ENCODE measurements at places on chromosomes 3 and 15. TPM values are rescaled to one million over a fixed set of nuclear protein-coding genes. Genes with fewer than 3 reads are reported as not detected.

- no peak overlapping the region for H3K27ac ChIP-seq
- H3K4me1 ChIP-seq: peaks cover 10% of the 10 kb centered on the region
- no peak for DNase-seq
- no peak overlapping the region for H3K4me3 ChIP-seq
- no peaks in the 10 kb centered on the region for H3K36me3 ChIP-seq
Measured at GRCh38 chr3:31937225-31937624, 43.8 kb downstream of the OSBPL10 start.

The ARHGEF26 gene
- total RNA-seq: 0.02 TPM

DNA sequence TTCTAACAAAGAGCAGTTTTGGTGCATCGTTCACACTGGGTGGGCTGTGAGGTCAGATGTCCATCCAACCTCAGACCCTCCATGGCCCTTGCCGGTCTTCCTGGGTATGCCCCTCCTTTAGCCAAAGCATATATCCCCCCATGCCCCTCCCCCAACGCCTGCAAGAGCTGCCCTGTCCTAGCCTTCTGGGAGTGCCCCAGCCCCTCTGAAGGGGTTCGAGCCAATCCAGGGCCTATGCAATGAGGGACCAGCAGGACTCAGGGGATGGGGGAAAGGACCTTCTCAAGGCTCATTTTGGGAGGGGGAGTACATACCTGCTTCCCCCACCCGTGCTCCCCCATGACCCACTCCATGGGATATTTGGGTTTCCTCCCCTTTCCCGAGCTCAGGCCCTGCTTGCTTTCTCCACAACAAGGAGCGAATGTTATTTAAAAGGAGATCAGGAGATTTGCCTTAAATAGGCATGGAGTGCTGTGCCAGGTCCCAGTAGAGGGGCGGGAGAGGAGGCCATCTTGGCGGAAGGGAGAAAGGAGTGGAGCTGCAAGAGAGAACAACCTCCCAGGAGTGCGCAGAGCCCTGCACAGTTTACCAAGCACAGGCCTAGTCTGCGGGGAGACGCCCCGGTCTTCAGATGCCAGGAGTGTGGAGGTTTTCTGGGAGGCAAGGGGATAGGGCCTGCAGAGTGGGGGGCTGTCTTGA, 18.2 kb downstream of the PIF1 start:
- peaks cover 7% of the 10 kb centered on the region for H3K27me3 ChIP-seq
- H3K4me3 ChIP-seq: no peak overlapping the region
- no peak overlapping the region for H3K27ac ChIP-seq
- H3K4me1 ChIP-seq: no peaks in the 10 kb centered on the region
- no peak for DNase-seq

DNA sequence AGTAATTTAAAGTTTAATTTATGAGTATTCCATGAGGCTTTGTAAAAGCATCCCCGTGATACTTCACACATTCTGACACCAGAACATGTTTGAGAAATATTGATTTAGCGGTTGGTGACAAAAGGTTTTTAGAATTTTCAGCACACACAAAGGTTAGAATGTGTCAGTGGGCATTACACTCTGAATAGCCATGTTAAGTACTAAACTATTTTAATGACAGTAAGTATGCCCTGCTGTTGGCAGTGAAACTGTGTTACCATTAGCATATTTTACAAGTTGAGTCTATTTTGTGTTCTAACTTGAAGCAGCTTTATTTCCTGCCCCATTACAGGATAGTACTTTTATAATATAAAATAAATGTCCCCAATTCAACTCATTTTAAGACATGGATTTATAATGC, 66.5 kb downstream of the ADAMTSL3 start:
- no peak overlapping the region for H3K27ac ChIP-seq
- H3K27me3 ChIP-seq: peaks cover 1% of the 10 kb centered on the region
- no peak overlapping the region for H3K4me3 ChIP-seq
- no peaks in the 10 kb centered on the region for H3K36me3 ChIP-seq

DNA sequence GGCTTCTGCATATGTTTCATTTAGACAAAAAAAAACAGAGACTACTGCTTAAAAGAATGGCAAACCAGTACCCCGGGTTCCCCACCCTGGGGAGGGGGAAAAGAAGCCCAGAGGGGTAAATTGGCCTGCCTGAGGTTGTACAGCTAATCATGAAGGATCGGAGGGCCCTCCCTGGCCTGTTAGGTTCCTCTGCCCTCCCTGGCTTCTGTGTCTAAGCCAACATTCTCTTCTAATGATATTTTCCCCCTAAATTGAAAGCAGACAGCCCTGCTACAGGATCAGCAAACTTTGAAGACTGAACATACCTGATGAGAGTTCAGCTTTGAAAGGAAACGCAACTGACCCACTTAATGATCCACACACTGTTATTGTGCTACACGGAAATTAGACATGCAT, 2.5 kb downstream of the ARHGAP31 start:
- H3K4me3 ChIP-seq: no peak overlapping the region
- DNase-seq: no peak
- no peaks in the 10 kb centered on the region for H3K36me3 ChIP-seq
- no peak overlapping the region for H3K27ac ChIP-seq
- peaks cover 50% of the 10 kb centered on the region for H3K4me1 ChIP-seq

- no peak overlapping the region for H3K4me3 ChIP-seq
- H3K4me1 ChIP-seq: peaks cover 14% of the 10 kb centered on the region
- DNase-seq: no peak
- H3K27me3 ChIP-seq: no peaks in the 10 kb centered on the region
Measured at GRCh38 chr3:169948559-169949448, 17.8 kb upstream of the SEC62 start.

The MST1R gene
- 5.2 TPM for total RNA-seq

DNA sequence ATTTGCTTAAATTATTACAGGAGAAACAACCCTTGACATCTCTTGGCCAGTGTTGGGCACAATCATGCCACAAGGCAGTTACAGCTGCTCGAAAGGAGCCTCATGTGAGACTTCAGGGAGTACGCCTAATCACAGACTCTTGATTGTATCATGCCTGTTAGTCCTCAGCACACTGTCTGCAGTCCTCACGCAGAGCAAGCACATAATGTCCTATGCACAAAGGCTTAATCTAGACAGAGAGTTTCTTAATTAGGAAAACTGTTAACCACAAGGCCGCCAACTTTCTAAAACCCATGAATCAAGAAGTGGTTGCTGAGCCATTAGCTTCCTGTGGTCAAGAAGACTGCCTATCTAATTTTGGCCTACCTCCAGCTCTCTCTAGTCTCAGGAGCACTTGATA, 172.0 kb downstream of the UNC13C start:
- no peaks in the 10 kb centered on the region for H3K27me3 ChIP-seq
- H3K4me1 ChIP-seq: no peaks in the 10 kb centered on the region
- no peak overlapping the region for H3K27ac ChIP-seq
- DNase-seq: no peak
- no peaks in the 10 kb centered on the region for H3K36me3 ChIP-seq
- no peak overlapping the region for H3K4me3 ChIP-seq

The ARGFX gene
- total RNA-seq: not detected

DNA sequence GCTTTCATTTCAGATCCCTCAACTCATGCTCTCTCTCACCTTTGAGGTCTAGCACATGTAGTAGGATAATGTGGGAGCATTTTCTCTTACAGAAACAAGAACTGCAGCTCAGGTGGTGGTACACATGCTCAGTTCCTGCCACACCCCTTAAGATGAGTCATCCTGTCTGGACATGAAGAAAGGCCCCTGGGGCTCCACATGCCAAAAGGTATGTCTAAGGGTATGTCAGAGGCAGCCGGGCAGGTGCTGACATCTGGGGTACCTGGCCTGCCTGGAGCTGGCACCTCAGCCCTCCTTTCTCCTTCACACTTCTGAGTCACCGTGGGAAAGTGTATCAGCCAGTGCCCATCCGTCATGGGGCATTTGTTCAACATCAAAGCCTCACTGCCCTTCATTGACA, 209.9 kb downstream of the OCA2 start:
- no peaks in the 10 kb centered on the region for H3K27me3 ChIP-seq
- no peak for DNase-seq
- no peaks in the 10 kb centered on the region for H3K4me1 ChIP-seq
- H3K36me3 ChIP-seq: no peaks in the 10 kb centered on the region

DNA sequence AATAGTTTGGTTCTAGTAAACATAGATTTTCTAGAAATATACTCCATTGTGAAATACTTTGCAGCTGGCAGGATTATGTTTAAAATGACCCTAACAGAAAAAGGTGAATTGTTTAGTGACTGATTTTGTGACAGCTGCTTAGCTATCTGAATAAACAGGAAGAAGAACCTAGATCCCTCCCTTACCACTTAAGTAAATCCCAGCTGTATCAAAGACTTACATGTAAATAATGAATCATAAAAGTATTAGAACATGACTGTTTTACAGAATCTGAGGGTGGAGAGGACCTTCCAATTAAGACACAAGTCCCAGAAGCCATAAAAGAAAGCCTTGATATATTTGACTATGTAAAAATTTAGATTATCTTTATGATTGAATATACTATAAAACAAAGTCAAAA, 15.9 kb downstream of the SLC49A4 start:
- H3K27ac ChIP-seq: no peak overlapping the region
- H3K36me3 ChIP-seq: peaks cover 7% of the 10 kb centered on the region
- no peaks in the 10 kb centered on the region for H3K27me3 ChIP-seq
- no peaks in the 10 kb centered on the region for H3K4me1 ChIP-seq
- H3K4me3 ChIP-seq: no peak overlapping the region

- H3K4me3 ChIP-seq: no peak overlapping the region
- H3K36me3 ChIP-seq: no peaks in the 10 kb centered on the region
- H3K27ac ChIP-seq: no peak overlapping the region
- DNase-seq: no peak
Measured at GRCh38 chr3:62965311-62965710, 90.1 kb upstream of the CADPS start.

GRCh38 chr15:76274821-76275220, 36.4 kb downstream of the ETFA start:
- H3K27ac ChIP-seq: no peak overlapping the region
- no peaks in the 10 kb centered on the region for H3K27me3 ChIP-seq
- no peaks in the 10 kb centered on the region for H3K4me1 ChIP-seq
- H3K4me3 ChIP-seq: no peak overlapping the region
- H3K36me3 ChIP-seq: peaks cover 52% of the 10 kb centered on the region
- no peak for DNase-seq

DNA sequence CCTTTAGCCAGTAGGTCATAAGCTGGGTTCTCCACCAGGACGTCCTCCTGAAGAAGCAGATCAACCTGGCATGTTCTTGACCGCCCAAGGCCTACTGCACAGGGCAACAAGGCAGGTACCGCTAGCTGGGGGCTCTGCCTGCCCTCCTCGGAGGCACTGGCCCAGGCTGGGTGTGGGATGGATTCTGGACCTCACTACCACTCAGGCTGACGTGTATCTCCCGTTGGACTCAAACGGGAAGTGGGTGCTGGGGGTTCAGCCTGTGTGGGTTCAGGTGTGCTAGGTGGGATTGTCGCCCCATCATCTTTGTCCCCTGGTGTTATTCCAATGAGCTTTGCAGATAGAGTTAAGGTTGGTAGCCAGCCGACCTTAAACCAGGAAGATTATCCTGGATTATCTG, 95.0 kb upstream of the SNRPA1 start:
- H3K4me3 ChIP-seq: no peak overlapping the region
- no peaks in the 10 kb centered on the region for H3K4me1 ChIP-seq
- no peak for DNase-seq
- peaks cover 7% of the 10 kb centered on the region for H3K27me3 ChIP-seq

The SPTSSB gene
- not detected for total RNA-seq

The MRPS25 gene
- total RNA-seq: 52.9 TPM

The ZNF80 gene
- total RNA-seq: 0.10 TPM

The VILL gene
- 19.4 TPM for total RNA-seq

DNA sequence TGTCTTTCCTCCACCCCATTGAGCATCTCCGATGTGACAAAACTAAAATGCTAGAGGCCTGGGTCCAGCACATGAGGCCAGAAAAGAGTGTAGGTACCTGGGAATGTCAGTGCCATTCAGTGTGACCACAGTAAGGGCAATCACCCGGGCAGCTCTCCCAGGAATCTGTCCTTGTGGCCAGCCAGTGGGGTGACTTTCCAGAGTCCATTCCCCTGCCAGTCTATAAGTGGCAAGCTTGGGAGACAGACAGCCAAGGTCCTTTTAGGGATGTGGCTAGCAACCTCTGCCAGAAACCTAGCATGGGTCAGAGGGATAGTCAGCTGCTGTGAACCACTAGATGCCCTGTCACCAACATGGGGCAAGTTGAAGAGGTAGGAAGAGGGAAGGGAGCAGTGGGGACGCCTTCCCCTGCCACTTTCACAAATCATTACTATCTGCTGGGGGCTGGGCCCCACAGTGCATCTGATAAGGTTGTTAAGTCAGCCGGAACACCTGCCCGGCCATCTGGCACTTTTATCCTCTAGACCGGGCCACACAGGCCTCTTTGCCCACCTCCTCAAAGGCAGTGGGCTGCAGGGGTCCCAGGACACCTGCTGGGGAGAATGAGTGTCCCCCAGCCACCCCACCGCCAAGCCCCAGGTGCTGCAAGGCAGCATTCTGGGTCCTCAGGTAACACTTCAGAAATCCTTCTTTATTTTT, 24.8 kb upstream of the DET1 start:
- no peaks in the 10 kb centered on the region for H3K4me1 ChIP-seq
- no peak overlapping the region for H3K27ac ChIP-seq
- H3K27me3 ChIP-seq: peaks cover 10% of the 10 kb centered on the region
- no peak for DNase-seq

- no peaks in the 10 kb centered on the region for H3K27me3 ChIP-seq
- H3K4me3 ChIP-seq: no peak overlapping the region
- no peak overlapping the region for H3K27ac ChIP-seq
- DNase-seq: no peak
- no peaks in the 10 kb centered on the region for H3K36me3 ChIP-seq
Measured at GRCh38 chr15:27458345-27459084, 487.5 kb downstream of the GABRG3 start.

The SNX4 gene
- 30.7 TPM for total RNA-seq

- H3K36me3 ChIP-seq: no peaks in the 10 kb centered on the region
- peaks cover 6% of the 10 kb centered on the region for H3K27me3 ChIP-seq
- no peak overlapping the region for H3K4me3 ChIP-seq
- H3K4me1 ChIP-seq: no peaks in the 10 kb centered on the region
- peak overlapping the region; percentile 44 for H3K27ac ChIP-seq
- no peak for DNase-seq
Measured at GRCh38 chr15:68700455-68701123, 120.1 kb downstream of the ANP32A start.

DNA sequence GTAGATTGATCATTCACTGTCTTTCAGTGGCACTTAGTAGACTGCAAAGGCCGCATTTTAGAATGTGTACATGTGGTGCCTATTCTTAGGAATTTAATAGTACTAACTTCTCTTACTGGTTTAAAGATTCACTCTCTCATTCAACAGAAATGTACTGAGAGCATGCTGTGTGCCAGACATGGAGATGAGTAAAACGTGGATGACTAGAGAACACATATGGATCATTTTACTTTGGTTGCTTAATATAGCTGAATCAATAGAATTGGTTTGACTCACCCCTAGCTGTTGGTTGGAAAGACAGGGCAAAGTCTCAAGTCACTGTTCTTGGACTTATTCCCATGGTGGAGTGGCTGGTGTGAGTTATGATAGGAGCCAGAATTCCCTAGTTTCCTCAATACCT, 109.1 kb upstream of the TNFAIP8L3 start:
- no peak for DNase-seq
- no peak overlapping the region for H3K27ac ChIP-seq
- peaks cover 10% of the 10 kb centered on the region for H3K27me3 ChIP-seq
- no peaks in the 10 kb centered on the region for H3K4me1 ChIP-seq

DNA sequence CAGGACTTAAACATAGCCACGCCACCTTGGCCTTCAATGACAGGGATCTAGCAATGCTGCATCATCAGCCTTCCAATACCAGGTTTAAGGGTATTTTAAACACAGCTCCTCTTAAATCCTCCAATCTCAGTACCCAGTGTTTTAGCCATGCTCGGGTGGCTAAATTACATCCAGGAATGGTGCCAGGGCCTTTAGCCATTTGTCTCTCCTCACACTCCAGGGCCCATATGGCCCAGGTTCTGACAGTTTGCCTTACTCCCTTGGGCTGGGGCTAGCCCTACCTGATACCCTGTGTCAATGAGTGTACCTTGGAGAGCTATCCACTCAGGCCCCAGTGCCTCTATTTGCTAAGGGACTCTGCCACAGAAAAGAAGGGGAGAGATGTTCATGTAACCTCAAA, 29.4 kb downstream of the ZNF589 start:
- peaks cover 38% of the 10 kb centered on the region for H3K4me1 ChIP-seq
- H3K36me3 ChIP-seq: peaks cover 34% of the 10 kb centered on the region
- H3K4me3 ChIP-seq: no peak overlapping the region
